ENCODE measurements at places on chromosomes 13 and 19.

GRCh38 chr19:34364462-34364829 is 550 bp upstream of the GPI start:
- DNase-seq: no peak

GRCh38 chr13:102847272-102848234 is 1.7 kb downstream of the ERCC5 start:
- no peak for DNase-seq

GRCh38 chr13:59631271-59631670 is 532.5 kb downstream of the DIAPH3 start:
- DNase-seq: no peak

GRCh38 chr19:51781999-51782398 is 13.0 kb upstream of the FPR3 start:
- no peak for DNase-seq
